ENCODE measurements at places on chromosomes 13 and 19. TPM values are rescaled to one million over a fixed set of nuclear protein-coding genes. Genes with fewer than 3 reads are reported as not detected.

DNA sequence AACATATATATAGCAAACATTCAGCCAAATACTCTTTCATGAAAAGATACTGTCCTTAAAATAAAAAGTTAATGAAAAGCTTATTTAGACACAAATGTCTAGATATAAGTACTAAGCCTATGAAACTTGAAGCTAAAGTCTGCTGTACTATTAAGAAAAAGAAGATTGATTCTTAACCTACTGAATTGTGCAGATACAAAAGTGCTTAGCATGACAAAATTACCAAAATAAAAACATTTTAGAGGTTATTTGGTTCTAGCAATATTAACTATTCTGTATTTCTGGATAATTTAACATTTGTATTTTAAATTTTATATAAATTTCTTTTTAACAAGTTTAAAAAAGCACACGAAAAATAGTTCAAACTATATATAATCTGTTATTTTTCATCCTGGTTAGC is 8.8 kb downstream of the RNF6 start:
- DNase-seq, result no peak

The FUT2 gene
- total RNA-seq, result not detected

DNA sequence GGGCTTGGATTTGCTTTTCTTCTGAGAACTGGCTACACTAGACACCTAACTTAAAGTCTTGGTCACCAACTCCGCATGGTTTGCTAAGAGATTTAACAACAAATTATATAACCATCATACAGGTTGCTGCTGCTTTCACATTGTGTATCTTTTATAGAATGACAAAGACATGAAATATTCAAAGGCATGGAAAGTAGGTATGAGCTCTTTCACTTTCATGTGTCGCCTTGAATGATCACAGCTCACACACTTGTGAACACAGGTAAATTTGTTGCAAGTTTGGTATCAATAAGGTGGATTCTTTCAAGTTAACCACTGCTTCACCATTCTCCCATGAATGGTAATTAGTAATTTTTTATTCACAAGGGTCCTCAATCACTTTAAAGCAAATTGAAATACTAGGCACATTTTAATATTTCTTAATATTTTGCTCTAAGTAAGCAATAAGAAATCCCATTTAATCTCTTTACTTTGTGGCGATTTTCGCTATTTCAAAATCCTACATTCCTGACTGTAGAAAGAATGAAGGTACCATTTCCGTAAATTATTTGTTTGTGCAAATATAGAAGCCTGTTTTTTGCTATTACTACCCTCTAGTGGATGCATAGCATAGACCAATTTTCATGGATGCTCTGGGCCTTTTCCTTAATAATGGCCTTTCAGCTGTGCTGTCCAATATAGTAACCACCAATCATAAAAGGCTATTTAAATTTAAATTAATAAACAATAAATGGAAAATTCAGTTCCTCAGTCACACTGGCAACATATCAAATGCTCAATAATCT is 45.5 kb upstream of the FREM2 start:
- no peak for DNase-seq

The JUND gene
- 105 TPM for total RNA-seq

DNA sequence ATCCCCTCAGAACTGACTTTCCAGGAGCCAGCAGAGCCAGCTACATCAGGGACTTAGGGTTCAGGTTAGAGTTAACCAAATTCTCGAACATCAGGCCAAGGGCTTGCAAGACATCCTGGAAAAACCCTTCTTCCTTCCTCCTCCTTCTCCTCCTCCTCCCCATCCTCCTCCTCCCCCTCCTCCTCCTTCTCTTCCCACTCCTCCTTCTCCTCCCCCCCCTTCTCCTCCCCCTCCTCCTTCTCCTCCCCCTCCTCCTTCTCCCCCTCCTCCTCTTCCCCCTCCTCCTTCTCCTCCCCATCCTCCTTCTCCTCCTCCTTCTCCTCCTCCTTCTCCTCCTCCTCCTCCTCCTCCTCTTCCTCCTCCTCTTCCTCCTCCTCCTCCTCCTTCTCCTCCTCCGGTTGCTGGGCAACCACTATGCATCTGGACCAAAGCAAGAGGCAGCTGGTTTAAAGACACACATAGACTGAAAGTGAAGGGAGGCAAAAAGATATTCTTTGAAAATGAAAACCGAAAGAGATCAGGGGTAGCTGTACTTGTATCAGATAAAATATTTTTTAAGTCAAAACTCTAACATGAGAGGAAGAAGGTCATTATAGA is 5.9 kb upstream of the CCL25 start:
- no peak for DNase-seq

The C19orf73 gene
- 1.5 TPM for total RNA-seq

The ACP5 gene
- 8.3 TPM for total RNA-seq

The KRTDAP gene
- not detected for total RNA-seq

GRCh38 chr19:29936409-29936808 is 5.6 kb upstream of the URI1 start:
- DNase-seq, result no peak

DNA sequence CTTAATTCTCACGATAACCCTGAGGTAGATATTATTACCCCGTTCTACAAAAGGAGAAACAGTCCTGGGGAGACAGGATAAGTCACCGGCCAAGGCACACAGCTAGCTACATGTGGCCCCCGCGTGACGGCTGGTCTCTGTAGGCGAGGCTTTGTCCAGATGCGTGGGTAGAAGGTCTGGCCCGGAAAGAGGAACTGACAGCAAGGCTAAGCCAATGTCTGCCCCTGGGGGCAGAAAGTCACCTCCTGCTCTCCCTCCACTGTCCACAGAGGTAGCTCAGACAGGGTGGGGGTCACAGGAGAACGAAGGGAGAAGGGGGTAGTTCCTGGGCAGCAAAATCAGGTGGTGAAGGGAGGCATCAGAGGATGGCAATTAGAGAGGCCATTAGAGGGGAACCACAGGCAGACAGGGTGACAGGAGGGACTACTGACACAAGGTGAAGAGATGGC is 1.8 kb downstream of the APOC4 start:
- no peak for DNase-seq

GRCh38 chr13:49571299-49572240 is 13.8 kb downstream of the RCBTB1 start:
- no peak for DNase-seq

- DNase-seq, result no peak
These were observed 71.3 kb downstream of the LHFPL6 start for GRCh38 chr13:39531646-39532045.

- DNase-seq, result no peak
These were observed 14.0 kb upstream of the URI1 start for GRCh38 chr19:29927944-29928625.

GRCh38 chr13:113804703-113805430 is 45.8 kb downstream of the TMEM255B start:
- no peak for DNase-seq

- DNase-seq, result no peak
These were observed 18.2 kb upstream of the ZNF543 start for GRCh38 chr19:57302020-57302465.

The KCNK6 gene
- 4.7 TPM for total RNA-seq

DNA sequence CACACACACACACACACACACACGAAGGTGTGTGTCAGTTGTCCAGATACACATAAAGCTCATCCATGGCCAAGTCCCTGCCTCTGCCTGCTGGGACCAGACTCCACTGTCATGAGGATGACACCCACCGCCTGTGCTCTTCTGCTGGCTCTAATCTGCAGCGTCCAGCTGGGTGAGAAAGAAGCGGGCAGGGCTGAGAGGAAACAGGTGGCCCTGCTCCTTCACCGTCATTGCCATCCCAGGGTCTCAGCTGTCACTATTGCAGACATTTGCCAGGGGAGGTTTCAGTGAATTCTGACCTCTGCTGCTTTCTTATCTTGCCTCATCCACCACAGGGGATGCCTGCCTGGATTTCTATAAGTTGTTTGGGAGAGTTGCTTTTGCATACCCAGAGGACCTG is 31.4 kb downstream of the SCGB2B2 start:
- no peak for DNase-seq

GRCh38 chr19:2171349-2172145 is 7.8 kb downstream of the DOT1L start:
- peak; percentile 91 for DNase-seq

The KLK12 gene
- total RNA-seq, result not detected

GRCh38 chr19:585551-586110 is 4.0 kb upstream of the HCN2 start:
- no peak for DNase-seq

DNA sequence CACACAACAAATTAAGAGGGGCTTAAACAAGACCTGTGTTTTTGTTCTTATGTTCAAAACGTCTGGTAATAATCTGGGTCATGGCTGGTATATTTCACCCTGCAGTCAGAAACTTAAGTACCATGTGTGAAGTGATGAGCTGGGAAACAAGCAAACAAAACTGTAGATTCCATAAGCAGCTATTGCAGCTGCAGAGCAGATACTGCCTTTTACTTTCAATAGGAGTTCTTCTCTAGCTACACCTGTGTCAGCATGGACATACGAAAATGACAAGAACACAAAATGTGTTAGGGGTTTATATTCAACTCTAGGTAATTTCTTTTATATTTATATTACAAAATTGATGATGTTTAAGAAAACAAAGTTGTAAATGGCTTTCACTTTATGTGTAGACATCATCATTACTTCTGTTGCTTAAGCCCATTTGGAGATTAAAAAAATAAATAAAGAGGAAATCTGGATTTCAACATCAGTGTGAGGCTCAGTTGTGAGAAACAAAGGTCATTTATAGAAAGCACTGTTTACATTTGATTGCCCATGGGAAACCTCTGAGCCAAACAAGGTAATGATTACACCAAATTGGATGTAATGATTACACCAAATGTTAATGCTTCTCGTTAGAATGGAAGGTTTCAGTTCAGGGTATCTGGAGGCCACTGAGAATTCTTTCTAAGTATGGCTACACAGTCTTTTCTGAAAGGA is 451.0 kb upstream of the SLC10A2 start:
- no peak for DNase-seq

DNA sequence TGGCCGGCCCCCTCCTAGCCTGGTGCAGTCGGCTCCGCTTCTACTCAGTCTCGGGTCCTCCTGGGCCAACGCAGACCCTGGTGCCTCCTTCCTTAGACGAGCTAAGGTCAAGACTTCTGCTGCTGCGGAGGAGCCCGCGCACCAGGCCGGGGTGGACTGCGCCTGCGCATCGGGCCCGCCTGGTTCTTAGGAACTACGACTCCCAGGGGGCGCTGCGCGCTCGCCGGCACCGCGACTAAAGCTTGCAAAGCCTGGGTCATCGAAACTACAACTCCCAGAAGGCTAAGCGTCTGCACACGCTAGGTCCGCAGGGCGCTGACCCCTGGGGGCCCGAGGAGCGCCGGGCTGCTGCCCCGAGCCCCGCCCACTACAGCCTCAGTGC is at the start of gene ZNF835:
Gene ZNF835, minus strand, starts transcription at position 145 of the 382 bp plus-strand sequence. CDS start 6,559 bp downstream, outside the sequence.
- peak; percentile 85 for DNase-seq

- DNase-seq, result no peak
These were observed 35.8 kb upstream of the ISYNA1 start for GRCh38 chr19:18473706-18474087.

The ZNF792 gene
- total RNA-seq, result 3.1 TPM

DNA sequence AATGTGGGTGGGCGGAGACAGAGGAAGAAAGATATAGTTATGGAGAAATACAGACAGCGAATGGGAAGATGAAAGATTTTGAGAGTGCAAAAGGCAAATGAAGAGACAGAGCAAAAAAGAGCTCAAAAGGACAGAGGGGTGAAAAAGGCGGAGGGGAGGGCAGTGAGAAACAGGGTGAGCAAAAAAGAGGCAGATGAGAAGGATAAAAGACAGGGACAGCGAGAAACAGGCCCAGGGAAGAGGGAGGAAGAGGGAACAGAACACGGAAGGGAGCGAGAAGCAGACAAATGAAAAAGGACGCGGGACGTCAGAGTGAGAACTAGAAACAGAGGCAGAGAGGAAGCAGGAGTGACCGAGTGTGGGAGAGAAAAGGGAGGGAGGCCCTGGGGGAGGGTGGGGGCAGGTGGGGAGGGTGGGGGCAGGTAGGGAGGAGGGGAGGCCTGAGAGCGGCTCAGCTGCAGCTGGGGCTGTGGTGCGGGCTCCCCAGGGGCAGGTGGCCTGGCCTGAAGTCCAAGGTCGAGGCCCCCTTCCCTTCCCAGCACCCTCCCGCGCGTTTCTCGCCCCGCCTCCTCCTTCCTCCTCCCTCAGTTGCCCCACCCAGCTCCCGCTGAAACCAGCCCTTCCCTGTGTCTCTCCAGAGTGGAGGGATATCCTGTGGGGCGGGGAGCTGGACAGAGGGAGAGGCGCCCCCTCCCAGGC is 2.9 kb downstream of the KLK1 start:
- peak; percentile 27 for DNase-seq

- DNase-seq, result peak; percentile 43
These were observed 60.6 kb upstream of the SERP2 start for GRCh38 chr13:44312834-44313551.

The IGSF23 gene
- not detected for total RNA-seq

The ARHGAP33 gene
- total RNA-seq, result 61.6 TPM
